ENCODE measurements at places on chromosomes 13 and 19.

DNA sequence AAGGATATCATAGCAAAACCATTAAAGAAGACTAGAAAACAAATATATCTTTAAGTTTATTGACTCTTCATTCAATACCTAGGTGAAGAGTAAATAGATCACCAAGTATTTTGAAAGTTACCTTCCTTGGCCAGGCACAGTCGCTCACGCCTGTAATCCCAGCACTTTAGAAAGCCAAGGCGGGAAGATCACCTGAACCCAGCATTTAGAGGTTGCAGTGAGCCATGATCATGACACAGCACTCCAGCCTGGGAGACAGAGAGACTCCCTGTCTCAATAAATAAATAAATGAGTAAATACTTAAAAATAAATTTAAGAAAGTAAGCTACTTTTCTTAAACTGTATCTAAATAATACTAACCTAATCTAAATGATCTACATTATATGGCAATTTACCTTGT, 8.9 kb upstream of the WBP4 start:
- no peak for DNase-seq

DNA sequence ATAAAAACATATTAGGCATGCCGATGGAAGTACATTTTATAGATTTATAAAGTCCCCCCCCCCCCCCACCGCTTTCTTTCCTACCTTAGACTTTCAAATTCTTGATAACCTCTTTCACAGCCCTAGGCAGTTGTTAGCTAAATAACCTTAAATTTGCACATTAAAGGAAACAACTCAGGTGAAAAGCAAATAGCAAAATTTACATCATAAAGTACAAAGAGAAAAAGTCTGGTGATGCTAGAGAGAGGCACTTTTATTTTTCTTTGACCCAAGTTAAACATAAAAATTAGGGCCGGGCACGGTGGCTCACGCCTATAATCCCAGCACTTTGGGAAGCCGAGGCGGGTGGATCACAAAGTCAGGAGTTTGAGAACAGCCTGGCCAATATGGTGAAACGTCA, 15.0 kb upstream of the UBAC2 start:
- DNase-seq = no peak

GRCh38 chr19:7636691-7637373, at the start of gene STXBP2:
STXBP2 (plus strand) TSS chr19:7637110; CDS start chr19:7637150, 40 bp downstream.
- DNase-seq = peak; percentile 90

DNA sequence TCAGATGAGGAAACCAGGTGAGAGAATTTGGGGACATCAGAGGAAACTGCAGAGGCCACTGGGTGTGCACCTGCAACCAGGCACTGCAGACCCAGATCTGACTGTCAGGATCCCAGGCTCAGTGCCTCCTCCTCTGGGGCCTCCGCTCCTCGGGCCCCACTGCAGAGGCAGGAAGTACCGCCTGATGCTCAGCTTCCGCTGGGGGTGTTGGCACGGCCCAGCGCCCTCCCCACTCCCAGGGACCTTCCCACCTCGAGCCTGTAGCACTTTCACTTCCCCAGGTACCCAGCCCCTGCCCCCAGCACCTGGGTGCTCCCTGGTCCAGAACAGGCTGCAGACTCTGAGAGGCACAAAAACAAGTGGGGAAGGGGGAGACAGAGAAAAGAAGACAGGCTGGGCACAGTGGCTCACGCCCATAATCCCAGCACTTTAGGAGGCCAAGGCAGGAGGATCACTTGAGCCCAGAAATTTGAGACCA, 1.4 kb upstream of the CD37 start:
- peak; percentile 62 for DNase-seq

- DNase-seq = no peak
Measured at GRCh38 chr19:46361915-46362314, 15.0 kb downstream of the PPP5C start.

DNA sequence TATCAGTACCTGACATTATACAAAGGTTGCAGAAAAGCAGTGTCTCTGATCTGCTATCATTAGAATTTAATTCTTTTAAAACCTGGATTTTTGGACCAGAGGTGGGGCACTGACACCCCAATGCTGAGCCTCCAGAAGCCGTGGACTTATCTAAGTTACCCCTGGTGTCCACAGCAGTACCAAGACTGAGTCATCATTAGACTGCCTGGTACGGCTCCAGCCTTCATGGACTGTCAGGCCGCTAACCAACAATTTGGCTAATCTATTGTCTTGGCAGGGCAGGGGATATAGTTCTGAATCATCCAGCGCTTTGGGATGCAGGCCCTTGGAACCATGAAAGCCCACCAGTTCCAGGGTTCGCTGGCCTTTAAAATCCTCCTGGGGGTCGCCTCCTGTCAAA, 78.3 kb downstream of the TSHZ3 start:
- DNase-seq = no peak

DNA sequence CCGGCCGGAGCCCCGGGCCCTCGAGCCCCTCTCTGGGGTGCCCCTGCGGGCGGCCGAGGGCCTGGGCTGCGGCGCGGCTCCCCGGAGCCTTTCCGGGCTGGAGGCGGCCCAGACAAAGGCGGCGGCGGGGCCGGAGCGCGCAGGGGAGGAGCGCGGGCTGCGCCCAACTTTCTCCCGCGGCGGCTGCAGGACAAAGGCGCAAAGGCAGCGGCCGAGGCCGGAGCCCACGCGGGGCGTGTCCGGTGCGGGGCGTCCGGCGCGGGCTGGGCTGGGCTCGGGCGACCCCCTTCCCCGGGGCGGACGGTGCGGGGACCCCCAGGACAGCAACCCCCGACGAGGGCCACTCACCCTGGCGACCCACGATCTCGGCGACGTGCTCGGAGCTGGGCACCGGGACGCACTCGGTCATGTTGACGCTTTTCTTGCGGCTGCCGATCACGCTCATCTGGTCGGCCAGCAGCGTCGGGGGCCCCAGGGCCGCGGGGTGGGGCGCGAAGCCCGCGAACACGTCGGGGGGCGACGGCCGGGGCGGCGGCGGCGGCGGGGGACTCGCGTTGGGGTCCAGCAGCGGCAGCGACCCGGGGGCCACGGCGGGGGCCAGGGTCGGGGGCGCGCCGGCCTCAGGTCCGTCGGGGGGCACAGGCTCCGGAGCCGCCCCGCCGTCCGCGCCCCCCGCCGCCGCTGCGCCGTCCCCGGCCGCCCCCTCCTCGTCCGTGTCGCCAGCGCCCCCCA, 843 bp downstream of the MEX3D start:
- no peak for DNase-seq

- no peak for DNase-seq
Measured at GRCh38 chr13:76231522-76232167, 595.5 kb downstream of the LMO7 start.

GRCh38 chr19:1094655-1094977, 559 bp downstream of the POLR2E start:
- no peak for DNase-seq

GRCh38 chr19:56091751-56092546, 29.1 kb downstream of the ZNF787 start:
- no peak for DNase-seq

GRCh38 chr13:21100994-21101757, 39.8 kb upstream of the LATS2 start:
- no peak for DNase-seq

DNA sequence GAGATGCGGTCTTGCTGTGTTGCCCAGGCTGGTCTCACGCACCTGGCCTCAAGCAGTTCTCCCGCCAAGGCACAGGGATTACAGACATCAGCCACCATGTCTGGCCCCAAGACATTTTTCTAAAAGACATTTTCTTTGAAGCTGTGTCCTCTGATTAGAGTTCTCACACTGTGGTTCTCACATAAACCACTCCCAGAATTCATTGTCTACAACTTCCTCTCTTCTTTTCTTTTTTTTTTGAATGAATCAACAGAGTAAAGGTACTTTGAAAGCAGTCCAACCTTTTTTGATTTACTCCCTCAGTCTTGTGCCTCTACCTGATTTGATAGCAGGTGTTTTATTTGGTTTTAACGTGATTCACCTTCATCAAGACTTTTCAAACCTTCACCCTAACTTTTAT, 14.3 kb upstream of the SHD start:
- no peak for DNase-seq

GRCh38 chr19:27717825-27718224, 1495.1 kb downstream of the UQCRFS1 start:
- no peak for DNase-seq

- DNase-seq = no peak
Measured at GRCh38 chr19:38303517-38304351, at the start of gene C19orf33. C19orf33 (plus strand) TSS chr19:38304251; CDS start chr19:38304262, 11 bp downstream.

DNA sequence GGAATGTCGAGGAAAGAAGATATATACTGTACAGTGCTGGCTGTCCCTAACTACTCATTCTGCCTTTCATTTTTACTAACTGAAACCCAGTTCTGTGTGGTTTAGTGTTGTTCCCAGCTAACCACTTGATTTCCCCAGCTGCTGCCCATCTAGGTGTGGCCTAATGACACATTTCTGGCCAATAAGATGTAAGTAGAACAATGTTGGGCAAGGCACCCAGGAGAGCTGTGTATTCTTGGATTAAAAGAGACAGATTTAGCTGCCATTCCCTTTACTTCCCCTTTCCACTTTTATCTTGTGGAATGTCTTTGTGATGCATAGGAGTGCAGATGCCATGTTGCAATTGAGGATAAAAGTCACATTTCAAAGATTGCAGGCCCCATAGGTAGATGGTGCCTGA, 28.3 kb upstream of the PCDH9 start:
- DNase-seq = no peak

- no peak for DNase-seq
Measured at GRCh38 chr13:110883542-110883941, 31.3 kb downstream of the ANKRD10 start.

DNA sequence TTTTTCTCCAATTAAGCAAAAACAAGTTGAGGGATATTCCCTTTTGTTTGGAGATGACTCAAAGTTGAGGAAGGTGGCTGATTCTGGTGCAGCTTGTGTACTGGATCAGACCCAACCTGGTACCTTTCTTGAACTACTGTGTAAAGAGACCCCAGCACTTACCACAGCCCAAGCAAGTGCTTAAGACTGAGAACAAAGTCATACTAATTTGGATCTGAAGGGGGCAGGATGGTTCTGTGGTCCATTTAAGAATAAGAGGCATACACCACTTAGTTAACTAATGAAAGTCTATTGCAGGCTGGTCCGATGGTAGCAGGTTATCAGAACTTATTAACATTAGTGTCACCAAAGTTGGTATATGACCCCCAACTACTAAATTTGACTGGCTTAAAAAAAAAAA, 6.3 kb downstream of the THSD1 start:
- DNase-seq = no peak

- no peak for DNase-seq
Measured at GRCh38 chr19:31304831-31305312, 44.4 kb downstream of the TSHZ3 start.

DNA sequence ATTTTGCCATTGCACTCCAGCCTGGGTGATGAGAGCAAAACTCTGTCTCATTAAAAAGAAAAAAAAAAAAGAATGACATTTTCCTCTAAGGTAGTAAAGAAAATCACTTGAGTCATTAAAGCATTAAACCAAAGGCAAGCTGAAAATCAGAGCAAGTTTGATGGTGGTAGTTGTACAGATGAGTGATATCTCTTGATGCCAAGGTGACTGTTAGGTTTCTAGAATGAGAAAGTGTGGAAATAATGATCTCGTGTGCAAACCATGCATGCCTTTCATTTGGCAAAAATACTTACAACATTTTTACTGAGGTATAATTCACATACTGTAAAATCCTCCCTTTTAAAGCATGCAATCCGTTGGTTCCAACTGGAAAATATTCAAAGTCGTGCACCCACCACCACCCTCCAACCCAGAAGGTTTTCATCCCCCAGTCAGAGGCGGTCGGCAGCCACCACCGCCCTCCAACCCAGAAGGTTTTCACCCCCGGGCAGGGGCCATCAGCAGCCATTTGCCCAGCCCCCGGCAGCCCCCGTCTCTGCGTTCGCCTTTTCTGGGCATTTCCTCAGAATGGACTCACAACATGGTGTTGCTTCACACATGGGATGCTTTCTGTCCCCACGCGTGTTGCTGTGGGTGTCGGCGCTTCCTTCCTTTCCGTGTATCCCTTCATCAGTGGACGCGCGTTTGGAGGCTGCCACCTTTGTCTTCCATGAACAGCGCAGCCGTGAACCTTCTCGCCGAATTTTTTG, 90.2 kb downstream of the ATP11A start:
- DNase-seq = no peak

DNA sequence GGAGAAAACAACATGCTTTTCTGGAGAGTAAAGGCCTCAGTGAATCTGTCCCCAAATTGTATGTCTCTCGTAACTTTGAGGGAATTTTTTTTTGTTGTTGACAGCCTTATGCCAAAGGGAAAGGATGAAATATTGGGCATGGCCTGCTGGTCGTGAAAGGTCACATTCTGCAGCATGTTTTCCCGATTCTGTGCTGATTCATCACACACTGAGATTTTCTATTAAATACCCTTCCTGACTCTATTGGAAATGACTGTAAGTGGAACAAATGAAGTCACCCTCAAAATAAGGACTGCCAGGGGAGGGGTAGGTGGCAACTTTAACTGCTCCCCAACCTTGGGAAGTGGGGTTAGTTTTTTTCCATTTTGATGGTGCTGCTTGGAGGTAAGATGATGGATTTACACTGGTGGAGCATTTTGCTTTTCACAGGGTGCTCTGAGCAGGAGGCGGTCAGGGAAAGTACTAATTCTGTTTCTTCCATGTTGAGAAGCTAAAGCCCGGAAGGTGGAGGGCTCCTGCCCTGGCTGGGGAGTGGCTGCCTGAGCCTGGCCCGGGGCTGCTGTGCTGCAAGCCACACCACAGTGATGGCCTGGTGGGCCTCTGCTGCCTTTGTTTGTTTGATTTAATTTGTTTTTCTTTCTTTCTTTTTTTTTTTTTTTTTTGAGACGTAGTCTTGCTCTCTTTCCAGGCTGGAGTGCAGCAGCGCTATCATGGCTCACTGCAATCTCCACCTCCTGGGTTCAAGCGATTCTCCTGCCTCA, 116.8 kb upstream of the SPATA13 start:
- no peak for DNase-seq

GRCh38 chr19:28444362-28444761, 768.6 kb downstream of the UQCRFS1 start:
- DNase-seq = no peak

DNA sequence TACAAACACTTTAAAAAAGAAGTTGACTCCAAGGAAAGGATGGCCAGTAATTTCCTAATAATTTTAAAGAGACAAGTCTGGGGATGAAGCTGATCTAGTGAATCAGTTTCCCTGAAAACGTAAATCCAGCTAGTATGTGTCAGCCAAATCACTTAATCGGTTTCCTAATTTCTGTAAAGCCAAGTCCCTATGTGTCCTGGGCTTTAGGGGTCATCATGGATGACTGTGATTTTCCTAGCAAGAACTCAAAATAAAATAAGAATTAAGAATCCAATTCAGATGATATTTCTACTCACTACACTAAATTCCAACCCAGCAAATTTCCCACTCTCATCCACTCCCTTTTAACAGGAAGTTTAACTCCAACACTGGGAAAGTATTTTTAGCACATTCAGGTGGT, 35.9 kb downstream of the ELF1 start:
- DNase-seq = no peak

GRCh38 chr13:110231348-110232047, 75.5 kb downstream of the COL4A1 start:
- DNase-seq = no peak

DNA sequence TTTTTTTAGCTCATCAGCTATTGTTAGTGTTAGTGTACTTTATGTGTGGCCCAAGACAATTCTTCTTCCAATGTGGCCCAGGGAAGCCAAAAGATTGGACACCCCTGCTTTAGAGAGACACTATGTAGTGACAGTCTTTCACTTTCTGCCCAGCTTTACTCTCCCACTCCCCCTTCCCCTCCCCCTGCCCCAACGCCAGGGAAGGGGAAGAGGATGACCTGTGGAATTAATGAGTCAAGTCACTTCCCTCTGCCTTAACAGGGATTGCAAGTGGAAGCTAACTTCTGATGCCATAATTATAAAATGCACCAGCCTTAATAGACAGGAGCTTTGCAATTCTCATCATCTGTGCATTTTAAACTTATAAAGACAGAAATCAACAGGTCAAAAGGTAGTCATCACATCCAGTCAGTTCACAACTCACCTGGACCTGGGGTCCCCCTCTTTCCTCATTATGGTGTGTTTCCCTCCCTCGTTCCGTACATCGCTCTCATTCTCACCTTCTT, 1.6 kb downstream of the ZNF415 start:
- no peak for DNase-seq
